ENCODE measurements at places on chromosomes 6 and 20.

DNA sequence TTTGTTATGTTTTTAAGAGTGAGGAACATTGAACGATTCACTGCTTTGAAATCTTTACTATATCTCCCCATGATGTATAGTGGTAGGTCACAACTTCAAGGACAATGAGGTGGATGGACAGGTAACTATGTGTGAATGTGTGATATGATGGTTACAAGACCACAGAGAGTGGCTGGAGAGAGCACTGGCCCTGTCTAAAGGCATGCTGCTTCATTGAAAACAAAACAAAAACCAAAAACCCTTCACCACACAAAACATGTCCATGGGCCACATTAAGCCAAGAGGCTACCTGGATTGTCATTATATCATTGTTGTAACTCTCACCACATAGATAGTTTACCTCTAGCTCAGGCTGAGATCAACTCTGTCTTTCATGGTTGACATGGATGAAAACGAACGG, 180.6 kb upstream of the TENT5A start:
- no peak for DNase-seq

DNA sequence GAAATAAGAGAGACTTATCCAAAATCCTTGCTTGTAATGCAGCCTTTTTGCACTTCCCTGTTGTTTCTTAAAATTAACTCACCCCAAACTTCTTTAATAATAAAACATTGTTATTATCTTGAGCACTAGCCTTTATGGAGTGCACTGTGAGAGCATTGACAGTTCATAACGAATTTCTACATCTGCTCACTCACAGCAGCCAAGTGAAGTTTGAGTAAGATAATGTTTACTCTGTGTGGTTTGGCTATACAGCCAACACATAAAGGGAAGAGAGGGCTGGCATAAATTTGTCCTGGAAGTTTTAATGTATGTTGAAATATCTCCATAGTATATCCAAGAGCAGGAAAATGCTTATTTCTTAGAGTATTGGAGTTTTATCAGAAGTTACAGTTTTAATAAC, 227.9 kb downstream of the FRK start:
- DNase-seq, result no peak

- DNase-seq, result no peak
These were observed 34.2 kb downstream of the MYLIP start for GRCh38 chr6:16163066-16163465.

- no peak for DNase-seq
These were observed 230.1 kb downstream of the NFATC2 start for GRCh38 chr20:51312480-51312783.

- no peak for DNase-seq
These were observed 39.3 kb downstream of the KLHL32 start for GRCh38 chr6:96963809-96964208.

Measured in stimulated activated CD8-positive, alpha-beta memory T cell treated with anti-CD3 and anti-CD28 coated beads, Interleukin-7, amount 100 ng/mL, for 4 hours (primary cell).